SIG-M5 (cell line): ENCODE measurements at places on chromosomes 6 and 20.

GRCh38 chr6:53066874-53067706 is 1.9 kb downstream of the FBXO9 start:
- no peak for DNase-seq

- no peak for DNase-seq
These were observed 143.6 kb downstream of the OR2B2 start for GRCh38 chr6:27768556-27768955.

GRCh38 chr20:23368316-23369071 is 6.5 kb downstream of the GZF1 start:
- DNase-seq, result no peak

- peak; percentile 90 for DNase-seq
These were observed 45.8 kb upstream of the PNRC1 start for GRCh38 chr6:89034586-89035251.

DNA sequence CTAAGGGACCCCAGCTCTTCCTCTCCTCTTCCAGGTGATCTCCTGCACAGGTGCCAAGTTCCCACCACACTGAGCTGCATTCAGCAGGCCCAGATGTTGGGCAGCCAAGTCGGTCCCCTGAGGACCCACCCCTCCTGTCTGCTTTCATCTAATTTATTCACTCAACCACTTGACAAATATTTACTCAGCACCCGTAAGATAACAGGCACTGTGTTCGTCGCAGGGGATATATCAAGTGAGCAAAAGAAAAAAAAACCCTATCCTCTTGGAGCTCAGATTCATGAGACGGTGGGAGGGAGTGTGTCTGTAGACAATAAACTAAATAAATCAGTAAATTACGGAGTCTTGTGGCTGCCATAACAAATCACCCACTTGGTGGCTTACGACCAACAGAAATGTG is 143.6 kb downstream of the MRPL14 start:
- DNase-seq, result no peak

DNA sequence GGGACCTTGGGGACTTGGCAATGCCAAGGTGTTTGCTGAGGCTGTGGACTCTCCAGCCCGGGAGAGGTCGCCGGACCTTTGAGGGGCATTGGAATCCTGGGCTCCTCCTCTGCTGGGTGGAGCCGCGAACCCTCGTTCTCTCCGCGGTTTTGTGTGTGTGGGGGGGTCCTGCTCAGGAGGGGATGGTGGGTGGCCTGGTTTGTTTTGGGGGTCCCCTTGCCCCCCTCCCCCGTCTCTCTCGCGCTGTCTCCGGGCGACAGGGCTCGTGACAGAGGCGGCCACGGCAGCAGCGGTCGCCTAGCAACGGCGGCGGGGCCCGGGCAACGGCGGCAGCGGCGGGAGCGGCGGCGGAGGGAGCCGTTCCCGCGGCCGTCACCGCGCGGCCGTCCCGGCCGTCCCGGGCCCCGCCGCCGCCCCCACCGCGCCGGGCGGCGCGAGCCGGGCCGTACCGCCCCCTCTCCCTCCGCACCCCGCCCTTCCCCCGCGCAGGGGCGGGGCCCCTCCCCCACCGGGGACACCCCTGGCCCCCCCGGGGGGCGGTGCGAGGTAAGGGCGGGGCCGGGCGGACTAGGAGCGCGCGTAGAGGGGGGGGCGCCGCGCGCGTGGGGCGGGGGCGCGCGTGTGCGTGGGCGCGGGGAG is 7.8 kb downstream of the SYNGAP1 start:
- DNase-seq, result no peak
